RWPE2 (cell line): ENCODE measurements at places on chromosomes 4 and X.

GRCh38 chr4:65019775-65020174 lies 610.5 kb upstream of the TECRL start:
- no peaks in the 10 kb centered on the region for H3K27me3 ChIP-seq
- DNase-seq, result no peak
- H3K36me3 ChIP-seq, result no peaks in the 10 kb centered on the region
- no peak overlapping the region for H3K4me3 ChIP-seq
- H3K27ac ChIP-seq, result no peak overlapping the region

DNA sequence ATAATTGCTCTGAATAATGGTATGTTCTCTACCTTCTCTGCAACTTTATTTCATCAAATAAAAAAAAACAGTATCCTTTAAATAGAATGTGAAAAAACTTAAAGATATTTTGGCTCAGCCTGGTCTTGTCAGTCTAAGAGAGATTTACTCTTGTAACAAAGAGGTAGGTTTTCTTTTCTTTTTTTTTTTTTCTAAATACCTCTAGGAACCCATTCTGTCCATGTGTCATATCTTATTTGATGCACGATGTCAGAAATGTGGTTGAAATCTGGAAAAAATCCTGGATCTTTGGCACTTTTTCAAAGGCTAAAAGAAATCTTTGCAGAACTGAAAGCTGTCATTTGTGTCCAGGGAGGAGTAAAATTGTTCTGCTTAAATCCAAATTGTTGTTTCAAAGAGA lies 17.3 kb upstream of the FGF5 start:
- H3K27me3 ChIP-seq, result no peaks in the 10 kb centered on the region
- no peak overlapping the region for H3K4me3 ChIP-seq
- no peaks in the 10 kb centered on the region for H3K36me3 ChIP-seq
- no peaks in the 10 kb centered on the region for H3K4me1 ChIP-seq
- no peak overlapping the region for H3K27ac ChIP-seq

DNA sequence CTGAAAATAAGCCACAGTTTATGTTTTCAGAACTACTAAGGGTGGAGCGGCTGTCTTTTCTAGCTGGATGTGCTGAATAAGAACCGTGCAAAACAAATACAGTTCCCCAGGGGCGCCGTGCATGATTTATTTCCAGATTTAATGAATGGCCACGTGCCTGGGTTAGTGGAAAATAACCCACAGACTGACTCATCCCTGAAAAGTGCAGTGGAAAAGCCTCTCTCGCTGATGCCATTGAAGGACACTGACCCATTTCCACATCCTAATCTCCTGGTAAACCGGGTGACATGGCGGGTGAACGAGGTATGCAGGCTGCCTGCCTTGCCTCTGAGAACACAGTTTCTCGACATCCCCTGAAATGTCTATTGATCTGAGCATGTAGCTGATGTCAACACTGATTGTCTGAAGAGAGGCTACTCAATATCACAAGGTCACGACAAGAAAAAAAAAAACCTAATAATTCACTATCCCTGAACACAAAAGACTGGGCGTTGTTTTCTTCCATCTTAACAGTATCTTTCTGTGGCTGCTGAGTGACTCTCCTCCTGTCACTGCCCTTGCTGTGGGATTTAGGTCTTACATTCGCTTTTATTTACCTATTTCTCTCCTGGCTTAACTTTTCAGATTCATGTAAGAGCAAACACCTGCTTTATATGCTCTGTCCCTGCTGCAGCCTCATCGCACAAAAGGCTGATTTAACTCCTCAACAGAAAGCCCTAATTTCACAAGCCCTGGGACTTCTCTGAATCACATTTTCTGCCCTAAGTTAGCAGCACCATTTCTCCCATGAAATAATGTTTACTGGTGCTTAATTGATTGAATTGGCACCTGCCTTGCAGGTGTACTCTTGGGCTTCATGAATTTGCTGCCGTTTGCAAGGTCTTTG lies 76.9 kb upstream of the SCOC start:
- peaks cover 25% of the 10 kb centered on the region for H3K4me1 ChIP-seq
- H3K36me3 ChIP-seq, result no peaks in the 10 kb centered on the region
- H3K27me3 ChIP-seq, result no peaks in the 10 kb centered on the region
- H3K27ac ChIP-seq, result no peak overlapping the region
- DNase-seq, result no peak

- H3K4me1 ChIP-seq, result no peaks in the 10 kb centered on the region
- no peaks in the 10 kb centered on the region for H3K27me3 ChIP-seq
- H3K4me3 ChIP-seq, result no peak overlapping the region
- H3K36me3 ChIP-seq, result peaks cover 8% of the 10 kb centered on the region
These were observed 40.0 kb downstream of the HADH start for GRCh38 chr4:108029731-108030130.

DNA sequence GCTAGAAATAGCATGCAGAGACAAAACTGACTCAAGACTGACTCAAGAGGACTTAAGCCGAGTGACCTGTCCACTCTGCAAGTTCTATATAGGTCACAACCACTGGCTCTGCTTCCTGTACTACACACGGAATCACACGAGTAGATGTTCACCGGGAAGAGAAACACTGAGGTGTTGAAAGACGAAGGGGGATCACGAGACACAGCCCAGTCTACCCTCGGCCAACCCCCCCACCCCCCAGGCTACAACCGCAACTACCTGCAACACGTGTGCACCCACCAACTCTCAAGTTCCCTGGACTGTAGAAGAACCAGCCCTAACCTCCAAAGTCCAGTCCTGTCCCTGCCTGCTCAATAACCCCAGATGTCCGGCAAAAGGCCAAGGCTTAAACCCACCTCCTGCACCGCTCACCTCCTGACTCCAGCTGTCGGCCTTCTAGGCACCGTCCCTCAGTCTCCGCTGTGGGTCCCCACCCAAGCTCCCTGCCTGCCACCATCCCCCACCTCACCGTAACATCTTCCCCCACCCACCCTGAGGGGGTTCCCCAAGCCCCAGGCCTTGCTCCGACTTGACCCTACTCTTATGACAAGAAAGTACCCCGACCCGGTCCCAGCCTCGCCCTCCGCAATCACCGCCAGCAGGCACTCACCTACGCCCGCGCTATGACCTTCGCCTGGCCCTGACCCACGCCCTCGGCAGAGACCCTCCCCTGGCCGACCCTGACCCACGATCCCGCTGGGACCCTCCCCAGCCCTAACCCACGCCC lies 739 bp downstream of the GAK start:
- no peak for DNase-seq
- peak overlapping the region; percentile 48 for H3K27ac ChIP-seq
- no peaks in the 10 kb centered on the region for H3K36me3 ChIP-seq

DNA sequence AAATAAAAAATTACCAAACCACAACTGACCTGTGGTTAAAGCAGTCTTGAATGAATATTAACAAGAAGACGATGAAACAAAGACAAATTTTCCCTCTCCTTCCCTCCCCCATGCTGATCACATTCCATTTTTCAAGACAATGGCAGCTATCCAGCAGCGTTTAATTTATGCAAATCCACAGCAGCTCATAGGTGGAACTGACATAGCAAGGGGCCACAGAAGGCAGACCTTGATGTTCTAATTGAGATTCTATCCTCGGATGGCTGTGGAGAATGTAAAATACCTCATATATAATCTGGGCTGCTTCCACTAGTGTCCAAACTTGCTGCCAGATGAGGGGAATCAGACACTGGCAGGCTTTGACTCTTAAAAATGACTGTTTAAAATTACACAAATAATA lies 211.5 kb downstream of the CHRDL1 start:
- no peaks in the 10 kb centered on the region for H3K27me3 ChIP-seq
- H3K4me1 ChIP-seq, result no peaks in the 10 kb centered on the region
- no peak overlapping the region for H3K27ac ChIP-seq
- no peak overlapping the region for H3K4me3 ChIP-seq

GRCh38 chr4:26791346-26791745 lies 69.3 kb upstream of the STIM2 start:
- no peaks in the 10 kb centered on the region for H3K36me3 ChIP-seq
- no peak overlapping the region for H3K4me3 ChIP-seq
- no peak overlapping the region for H3K27ac ChIP-seq
